GM13976 (cell line): ENCODE measurements at places on chromosomes 12 and 14.

DNA sequence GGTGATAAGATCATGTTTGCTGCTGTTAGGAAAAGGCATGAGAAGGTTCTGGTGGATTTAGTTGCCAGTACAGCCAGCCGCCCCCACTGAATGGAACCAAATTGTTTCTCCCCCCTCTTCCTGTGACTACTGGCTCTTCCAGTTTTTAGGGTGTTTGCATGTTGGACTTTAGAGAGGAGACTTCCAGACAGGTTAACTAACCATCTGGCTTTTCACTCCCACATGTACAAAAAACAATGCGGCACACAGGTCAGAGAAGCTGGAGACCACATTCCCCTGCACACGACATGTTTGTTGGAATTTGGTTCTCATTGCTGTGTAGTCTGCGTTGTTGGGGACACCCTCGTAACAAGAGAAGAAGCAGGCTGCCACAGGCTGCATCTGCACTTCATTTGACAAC, 103.9 kb upstream of the TMEM132C start:
- no peak for DNase-seq

DNA sequence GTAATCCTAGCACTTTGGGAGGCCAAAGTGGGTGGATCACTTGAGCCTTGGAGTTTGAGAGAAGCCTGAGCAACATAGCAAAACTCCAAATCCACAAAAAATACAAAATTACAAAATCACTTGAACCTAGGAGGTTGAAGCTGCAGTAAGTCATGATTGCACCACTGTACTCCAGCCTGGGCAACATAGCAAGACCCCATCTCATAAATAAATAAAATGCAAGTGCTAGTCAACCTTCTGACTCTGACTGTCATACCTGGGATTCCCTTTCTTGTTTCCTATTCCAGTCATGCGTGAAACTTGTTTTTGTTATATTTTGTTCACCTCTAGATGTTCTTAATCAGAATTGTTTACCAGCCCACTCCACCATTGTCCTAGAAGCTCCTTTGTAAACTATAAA, 31.4 kb downstream of the ABCD4 start:
- DNase-seq = no peak

DNA sequence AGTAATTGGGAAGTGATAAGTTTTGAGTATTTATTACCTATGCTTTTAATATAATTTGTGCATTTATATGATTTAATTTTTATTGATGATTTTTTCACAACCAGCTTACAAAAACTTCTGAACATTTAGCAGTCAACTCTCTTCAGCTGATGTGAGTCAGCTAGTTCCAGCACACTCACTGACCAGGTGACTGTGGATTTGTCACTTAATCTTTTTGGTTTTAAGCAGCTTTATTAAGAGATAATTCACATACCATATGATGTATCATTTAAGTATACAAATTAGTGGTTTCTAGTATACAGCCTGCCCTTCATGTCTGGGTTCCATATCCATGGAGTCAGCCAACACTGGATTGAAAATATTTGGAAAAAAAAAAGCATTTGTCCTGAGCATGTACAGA, 103.5 kb downstream of the SYNE2 start:
- DNase-seq = no peak

DNA sequence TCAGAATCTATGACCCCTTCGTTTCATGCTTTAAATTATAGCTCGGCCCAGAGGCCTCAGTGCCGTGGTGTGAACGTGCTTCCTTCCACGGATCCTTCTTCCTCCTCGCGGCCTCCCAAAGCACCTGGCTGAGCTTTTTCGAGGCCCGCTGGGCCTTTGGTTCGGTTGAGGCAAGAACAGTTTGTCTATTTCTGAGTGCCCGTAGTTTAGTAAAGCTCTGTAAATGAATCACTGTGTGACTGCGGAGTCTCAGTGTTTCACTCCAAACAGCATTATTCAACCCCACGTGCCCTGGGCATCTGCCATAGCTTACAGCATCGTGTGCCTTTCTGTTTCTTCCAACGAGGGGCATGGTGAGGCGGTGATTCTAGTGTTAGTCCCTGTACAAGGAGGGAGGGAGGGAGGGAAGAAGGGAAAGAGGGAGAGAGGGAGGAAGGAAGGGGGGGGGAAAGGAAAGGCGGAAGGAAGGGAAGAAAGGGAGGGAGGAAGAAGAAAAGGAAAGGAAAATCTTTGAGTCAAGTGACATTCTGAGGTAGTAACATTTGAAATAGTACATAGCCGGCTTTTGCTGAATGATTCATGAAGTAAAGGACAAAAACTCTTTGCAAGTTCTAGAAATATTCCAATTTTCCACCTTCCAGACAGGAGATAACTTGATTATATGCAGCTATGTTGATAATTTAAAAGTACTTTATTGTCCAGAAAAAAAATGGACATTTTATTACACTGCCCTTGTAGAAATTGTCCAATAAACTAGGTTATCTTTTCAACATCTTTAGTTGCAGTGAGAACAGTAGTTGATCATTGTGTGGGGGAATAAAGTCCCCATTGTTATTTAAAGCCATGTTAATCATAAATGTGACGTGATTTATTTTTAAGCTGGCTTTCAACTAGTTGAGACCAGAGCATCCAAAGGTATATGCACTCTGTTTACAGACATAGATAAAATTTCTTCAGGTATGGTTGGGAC, 1.2 kb upstream of the TRIM9 start:
- DNase-seq = no peak

- DNase-seq = no peak
Measured at GRCh38 chr12:94648578-94648977, 1.8 kb downstream of the TMCC3 start.

GRCh38 chr12:95131589-95132340, 58.3 kb upstream of the NR2C1 start:
- no peak for DNase-seq

GRCh38 chr12:89245090-89245489, 107.2 kb downstream of the DUSP6 start:
- no peak for DNase-seq
